ENCODE measurements at places on chromosomes 7 and 10.

- DNase-seq, result no peak
Measured at GRCh38 chr10:1309617-1310270, 253.6 kb downstream of the WDR37 start.

DNA sequence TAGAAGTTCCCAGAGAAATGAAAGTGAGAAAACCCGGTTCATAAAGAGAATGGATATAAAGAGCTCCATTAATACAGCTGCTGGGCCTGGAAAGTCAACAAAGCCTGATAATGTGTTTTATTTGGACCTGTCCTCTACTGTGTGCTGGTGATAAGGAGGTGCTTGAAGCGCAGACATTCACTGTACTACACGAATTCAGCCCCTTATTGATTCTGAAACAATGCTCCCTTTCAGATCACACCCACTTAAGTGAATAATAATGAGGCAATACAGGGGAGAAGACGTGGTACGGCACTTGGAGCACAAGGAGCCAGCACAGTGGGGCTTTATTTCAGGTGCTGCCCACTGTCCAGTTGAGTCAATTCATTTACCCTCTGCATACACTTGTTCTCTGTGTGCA lies 260.8 kb downstream of the FGFR2 start:
- DNase-seq, result no peak

DNA sequence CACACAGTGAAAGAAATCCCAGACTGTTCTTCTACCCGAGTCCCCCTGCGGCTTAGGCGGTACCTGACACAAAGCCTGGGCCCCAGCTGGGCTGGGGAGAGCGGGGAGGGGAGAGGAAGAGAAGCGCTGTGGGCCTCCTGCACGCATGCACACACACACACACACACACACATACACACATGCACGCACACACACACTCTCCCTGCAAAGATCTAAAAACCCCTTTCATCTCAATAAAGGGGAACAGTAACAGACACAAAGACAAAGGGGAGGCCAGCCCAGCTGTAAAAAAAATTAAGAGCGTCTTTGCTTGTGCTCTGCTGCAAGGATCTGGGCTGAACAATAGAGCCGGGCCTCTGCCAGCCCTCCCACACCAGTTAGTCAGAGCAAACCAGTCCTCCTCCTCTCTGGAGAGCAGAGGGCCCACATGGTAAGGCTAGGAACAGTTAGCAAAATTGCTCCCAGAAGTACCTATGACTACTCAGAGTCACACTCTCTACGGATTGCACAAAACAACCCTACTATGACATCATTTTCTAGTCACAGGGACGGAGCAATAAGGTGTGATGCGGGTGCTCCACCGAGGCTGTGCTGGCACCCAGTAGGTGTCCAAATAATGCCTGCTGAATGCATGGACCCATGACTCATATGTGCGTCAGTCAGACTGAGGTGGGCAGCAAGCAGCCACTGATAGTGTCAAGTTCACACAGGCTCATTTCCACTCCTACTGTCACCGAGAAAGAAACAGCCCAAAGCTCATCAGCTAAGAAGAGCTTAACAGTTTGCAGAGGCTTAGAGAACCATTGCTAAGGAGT lies 9.2 kb downstream of the ITPRIP start:
- no peak for DNase-seq

GRCh38 chr10:81514811-81515210 lies 360.2 kb upstream of the NRG3 start:
- no peak for DNase-seq

GRCh38 chr7:78377532-78377931 lies 579.0 kb downstream of the PHTF2 start:
- no peak for DNase-seq

DNA sequence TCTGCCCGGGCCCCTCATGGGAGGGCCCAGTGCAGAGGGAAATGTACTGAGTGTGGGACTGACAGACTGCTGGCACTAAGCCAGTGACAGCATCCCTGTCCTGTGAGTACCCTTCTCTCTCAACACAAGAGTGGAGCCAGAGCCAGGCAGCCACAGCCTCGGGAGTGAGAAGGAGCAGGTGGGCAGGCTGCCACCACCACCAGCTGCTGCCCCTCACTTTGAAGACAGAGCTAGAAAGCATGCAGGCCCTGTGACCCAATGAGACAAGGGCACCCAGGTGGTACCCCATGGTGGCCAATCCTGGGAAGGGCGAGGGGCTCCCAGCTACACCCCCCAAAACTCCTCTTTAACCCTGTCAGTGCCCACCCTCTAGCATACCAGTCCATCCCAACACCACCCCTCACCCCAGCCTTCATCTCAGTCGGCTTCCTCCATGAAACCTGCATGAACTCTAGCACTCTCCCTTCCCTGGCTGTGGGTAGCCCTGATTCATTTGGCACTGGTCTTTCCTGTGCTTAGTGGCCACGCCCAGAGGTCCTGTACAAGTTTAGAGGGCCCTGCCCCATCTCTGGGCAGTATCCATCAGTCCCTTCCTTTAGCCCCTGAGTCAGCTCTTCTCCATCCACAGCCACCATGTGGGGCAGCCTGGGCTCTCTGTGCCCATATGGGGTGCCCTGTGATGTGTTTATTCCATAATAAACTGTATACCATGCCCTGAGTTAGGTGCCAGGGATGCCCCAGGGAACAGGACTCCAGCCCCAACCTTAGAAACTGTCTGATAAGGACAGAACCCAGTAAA lies 207.0 kb upstream of the ZMIZ1 start:
- no peak for DNase-seq

DNA sequence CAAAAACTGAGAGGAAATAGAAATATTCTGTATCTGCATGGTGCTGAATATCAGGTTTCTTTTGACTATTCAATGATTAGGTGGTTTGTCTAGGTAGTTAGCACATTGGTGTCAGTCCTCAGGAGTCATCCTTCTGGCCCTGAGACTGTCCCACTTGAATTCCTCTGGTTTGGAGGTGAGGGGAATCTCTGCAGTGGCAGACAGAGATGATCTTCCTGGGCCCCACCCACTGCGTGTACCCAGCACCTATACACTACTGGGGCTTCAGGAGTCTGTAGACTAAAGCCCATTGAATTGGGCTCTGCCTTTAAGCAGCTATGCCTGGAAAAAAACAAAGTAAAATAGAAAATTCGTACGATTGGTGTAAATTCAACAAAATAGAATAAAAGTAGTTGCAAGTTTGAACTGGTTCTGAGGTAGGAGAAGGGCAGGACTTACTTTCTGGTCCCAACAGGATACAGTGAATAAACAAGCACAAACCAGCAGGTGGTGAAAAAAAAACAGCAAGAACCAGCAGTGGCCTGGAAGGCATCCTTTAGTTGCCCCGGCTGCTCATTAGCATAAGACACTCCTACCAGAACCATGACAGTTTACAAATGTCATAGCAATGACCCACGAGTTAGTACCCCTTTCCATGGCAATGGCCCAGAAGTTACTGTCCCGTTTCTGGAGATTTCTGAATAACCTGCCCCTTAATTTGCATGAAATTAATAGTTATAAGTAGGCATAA lies 1.7 kb downstream of the LIPM start:
- DNase-seq, result no peak

GRCh38 chr7:67512481-67512880 lies 515.8 kb downstream of the TYW1 start:
- DNase-seq, result no peak

- DNase-seq, result no peak
Measured at GRCh38 chr7:66076462-66077329, 1.1 kb downstream of the ASL start.

- DNase-seq, result no peak
Measured at GRCh38 chr10:78491812-78492211, 458.1 kb downstream of the RPS24 start.

DNA sequence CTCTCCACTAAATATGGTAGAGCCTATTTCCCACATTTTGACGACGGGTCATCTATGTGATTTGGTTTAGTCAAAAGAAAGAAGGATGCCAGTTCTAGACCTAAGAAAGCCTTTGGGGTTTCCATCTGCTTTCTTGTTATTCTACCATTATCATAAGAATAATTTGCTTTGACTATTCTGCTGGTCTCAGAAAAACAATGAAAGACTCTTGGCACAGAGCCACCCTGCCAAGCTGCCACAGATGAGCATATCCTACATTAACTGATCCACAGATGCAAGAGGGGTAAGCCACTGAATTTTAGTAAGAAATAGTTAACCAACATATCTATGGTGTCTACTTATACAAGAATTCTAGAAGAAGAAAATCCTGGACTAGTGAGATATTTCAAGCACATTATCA lies 158.6 kb upstream of the MAGI2 start:
- DNase-seq, result no peak

GRCh38 chr10:15255961-15256360 lies 87.5 kb upstream of the NMT2 start:
- DNase-seq, result no peak

- DNase-seq, result no peak
Measured at GRCh38 chr7:66443946-66444345, 184.7 kb upstream of the KCTD7 start.

- no peak for DNase-seq
Measured at GRCh38 chr7:36742911-36743775, 18.8 kb upstream of the AOAH start.

GRCh38 chr10:95675403-95676116 lies 18.2 kb downstream of the TCTN3 start:
- no peak for DNase-seq

GRCh38 chr7:20146451-20146850 lies 70.7 kb downstream of the MACC1 start:
- DNase-seq, result no peak
